ENCODE measurements at places on chromosomes 6 and 20. TPM values are rescaled to one million over a fixed set of nuclear protein-coding genes. Genes with fewer than 3 reads are reported as not detected.

GRCh38 chr6:73169111-73169510, 56.2 kb downstream of the KHDC1L start:
- H3K4me1 ChIP-seq, result no peaks in the 10 kb centered on the region
- H3K4me3 ChIP-seq, result no peak overlapping the region
- DNase-seq, result no peak
- H3K27ac ChIP-seq, result no peak overlapping the region

- H3K27ac ChIP-seq, result no peak overlapping the region
- peaks cover 15% of the 10 kb centered on the region for H3K27me3 ChIP-seq
- H3K4me3 ChIP-seq, result no peak overlapping the region
- no peak for DNase-seq
Observed at GRCh38 chr6:166670894-166671293, 43.8 kb upstream of the RPS6KA2 start.

- no peaks in the 10 kb centered on the region for H3K27me3 ChIP-seq
- H3K4me3 ChIP-seq, result no peak overlapping the region
- no peak for DNase-seq
- H3K27ac ChIP-seq, result peak overlapping the region; percentile 69
Observed at GRCh38 chr20:45963059-45964005, 8.7 kb downstream of the ZNF335 start.

Gene LRRC1
- total RNA-seq, result 4.0 TPM

- H3K27ac ChIP-seq, result no peak overlapping the region
- DNase-seq, result no peak
Observed at GRCh38 chr6:56853541-56853940, 101.4 kb upstream of the BEND6 start.

DNA sequence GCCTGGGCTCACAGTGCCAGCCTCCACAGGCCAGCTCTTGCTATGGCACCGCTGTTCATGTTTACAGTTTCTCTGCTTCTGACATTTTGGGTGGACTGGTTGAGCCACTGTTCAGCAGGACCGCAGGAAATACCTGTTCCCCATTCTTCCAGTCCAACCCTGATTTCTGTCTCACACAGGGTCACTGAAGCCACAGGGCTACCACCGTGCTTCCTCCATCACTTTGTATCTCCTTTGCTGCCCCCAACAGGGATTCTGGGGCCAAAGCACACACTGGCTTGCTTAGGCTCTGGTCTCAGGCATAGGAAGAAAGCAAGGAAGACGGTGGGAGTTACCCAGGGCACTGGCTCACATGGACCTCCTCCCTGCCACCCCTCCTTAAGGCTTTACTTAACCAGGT, 164.5 kb downstream of the UNC5CL start:
- no peaks in the 10 kb centered on the region for H3K36me3 ChIP-seq
- peaks cover 5% of the 10 kb centered on the region for H3K4me1 ChIP-seq
- H3K4me3 ChIP-seq, result no peak overlapping the region
- peaks cover 18% of the 10 kb centered on the region for H3K27me3 ChIP-seq
- DNase-seq, result no peak
- H3K27ac ChIP-seq, result no peak overlapping the region

DNA sequence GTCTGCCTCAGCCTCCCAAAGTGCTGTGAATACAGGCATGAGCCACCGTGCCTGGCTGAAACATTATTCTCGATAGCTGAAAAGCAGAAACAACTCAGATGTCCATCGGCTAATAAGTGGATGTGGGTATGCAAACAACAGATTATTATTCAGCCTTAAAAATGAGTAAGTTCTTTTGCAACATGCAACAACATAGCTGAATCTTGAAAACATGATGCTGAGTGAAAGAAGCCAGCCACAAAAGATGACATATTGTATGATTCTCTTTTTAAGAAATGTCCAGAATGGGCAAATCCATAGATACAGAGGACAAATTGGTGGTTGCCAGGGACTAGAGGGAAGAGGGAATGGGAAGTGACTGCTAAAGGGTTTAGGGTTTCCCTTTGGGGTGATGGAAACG, 61.7 kb downstream of the RIOK1 start:
- peaks cover 7% of the 10 kb centered on the region for H3K27me3 ChIP-seq
- H3K4me1 ChIP-seq, result no peaks in the 10 kb centered on the region
- H3K36me3 ChIP-seq, result no peaks in the 10 kb centered on the region

GRCh38 chr6:25227854-25228253, 51.3 kb upstream of the CARMIL1 start:
- no peak for DNase-seq
- peaks cover 12% of the 10 kb centered on the region for H3K4me1 ChIP-seq
- no peak overlapping the region for H3K27ac ChIP-seq
- no peaks in the 10 kb centered on the region for H3K36me3 ChIP-seq

- no peak for DNase-seq
- H3K4me3 ChIP-seq, result no peak overlapping the region
- H3K27me3 ChIP-seq, result no peaks in the 10 kb centered on the region
- H3K36me3 ChIP-seq, result peaks cover 47% of the 10 kb centered on the region
- H3K4me1 ChIP-seq, result no peaks in the 10 kb centered on the region
Observed at GRCh38 chr6:82176616-82177015, 70.9 kb downstream of the IBTK start.

DNA sequence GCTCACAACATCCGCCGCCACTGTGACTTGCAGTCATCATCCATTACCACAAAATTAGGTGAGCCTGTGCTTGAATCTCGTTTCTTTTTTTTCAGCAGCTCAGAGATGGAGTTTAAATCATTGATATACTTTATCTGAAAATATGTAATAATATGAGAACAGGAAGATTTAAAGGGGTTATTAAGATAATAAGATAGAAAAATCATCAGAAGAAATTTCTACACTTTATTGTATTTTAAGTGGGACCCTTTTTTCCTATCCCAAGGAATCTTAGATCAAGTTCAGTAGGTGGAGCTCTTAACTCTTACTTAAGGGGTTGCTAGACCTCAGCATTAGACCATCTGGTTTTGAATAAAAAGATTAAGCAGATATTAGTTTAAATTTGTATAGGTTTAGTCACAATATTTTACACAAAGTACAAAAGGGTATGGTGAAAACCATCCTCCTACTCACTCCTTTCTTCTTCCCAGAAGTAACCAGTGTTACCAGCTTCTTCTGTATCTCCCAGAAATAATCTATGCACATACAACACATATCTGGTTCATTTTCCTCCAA, 9.4 kb upstream of the NCOA7 start:
- H3K4me1 ChIP-seq, result peaks cover 15% of the 10 kb centered on the region
- peaks cover 10% of the 10 kb centered on the region for H3K36me3 ChIP-seq
- no peak overlapping the region for H3K27ac ChIP-seq
- peaks cover 11% of the 10 kb centered on the region for H3K27me3 ChIP-seq
- peak; percentile 69 for DNase-seq

Gene TREML1
- total RNA-seq, result not detected

Gene UST
- 0.80 TPM for total RNA-seq

DNA sequence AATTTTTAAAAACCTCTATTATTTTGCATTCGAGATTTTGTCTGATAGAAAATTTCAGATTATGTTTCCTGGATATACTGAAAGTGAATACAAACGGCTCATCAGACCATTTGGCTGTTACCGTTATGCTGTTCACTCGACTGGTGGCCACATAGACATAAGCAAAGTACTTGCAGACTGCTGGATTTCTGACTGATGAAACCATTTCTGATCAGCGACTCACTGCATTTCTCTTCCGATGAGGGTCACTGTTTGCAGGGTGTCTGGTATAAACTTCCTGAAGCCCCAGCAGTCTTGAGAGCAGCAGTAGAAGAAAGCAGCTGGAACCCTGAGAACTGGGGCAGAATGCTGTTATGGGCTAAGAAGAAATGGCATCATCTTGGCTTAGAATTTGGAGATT, 17.7 kb downstream of the SNX9 start:
- H3K36me3 ChIP-seq, result peaks cover 18% of the 10 kb centered on the region
- peaks cover 31% of the 10 kb centered on the region for H3K4me1 ChIP-seq
- H3K4me3 ChIP-seq, result no peak overlapping the region
- H3K27ac ChIP-seq, result no peak overlapping the region
- DNase-seq, result no peak
- no peaks in the 10 kb centered on the region for H3K27me3 ChIP-seq
